Stimulated activated CD8-positive, alpha-beta memory T cell treated with anti-CD3 and anti-CD28 coated beads, Interleukin-4, amount 100 ng/mL, for 24 hours (primary cell): ENCODE measurements at places on chromosomes 11 and 22.

DNA sequence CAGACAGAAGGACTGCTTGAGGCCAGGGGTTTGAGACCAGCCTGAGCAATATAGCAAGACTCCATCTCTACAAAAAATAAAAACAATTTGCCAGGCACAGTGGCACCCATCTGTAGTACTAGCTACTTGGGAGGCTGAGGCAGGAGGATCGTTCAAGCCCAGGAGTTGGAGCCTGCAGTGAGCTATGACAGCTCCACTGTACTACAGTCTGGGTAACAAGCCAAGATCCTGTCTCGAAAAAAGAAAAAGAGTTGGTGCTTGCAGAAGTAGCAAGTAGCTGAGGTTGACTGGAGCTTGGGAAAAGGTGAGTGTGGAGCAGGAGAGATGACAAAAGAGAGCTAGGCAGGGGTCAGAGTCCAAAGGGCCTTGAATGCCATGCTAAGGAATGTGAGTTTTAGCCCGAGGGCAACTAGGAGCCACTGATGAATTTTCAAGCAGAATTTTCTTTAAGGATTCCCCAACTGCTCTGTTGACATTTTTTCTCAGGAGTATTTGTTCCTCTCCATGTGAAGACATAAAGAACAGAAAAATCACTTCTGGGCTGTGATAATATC lies 3.1 kb downstream of the AP1B1 start:
- no peak for DNase-seq

- no peak for DNase-seq
Observed at GRCh38 chr22:36901411-36902142, 11.9 kb upstream of the CSF2RB start.

- DNase-seq: no peak
Observed at GRCh38 chr11:83554876-83555275, 268.7 kb upstream of the CCDC90B start.

DNA sequence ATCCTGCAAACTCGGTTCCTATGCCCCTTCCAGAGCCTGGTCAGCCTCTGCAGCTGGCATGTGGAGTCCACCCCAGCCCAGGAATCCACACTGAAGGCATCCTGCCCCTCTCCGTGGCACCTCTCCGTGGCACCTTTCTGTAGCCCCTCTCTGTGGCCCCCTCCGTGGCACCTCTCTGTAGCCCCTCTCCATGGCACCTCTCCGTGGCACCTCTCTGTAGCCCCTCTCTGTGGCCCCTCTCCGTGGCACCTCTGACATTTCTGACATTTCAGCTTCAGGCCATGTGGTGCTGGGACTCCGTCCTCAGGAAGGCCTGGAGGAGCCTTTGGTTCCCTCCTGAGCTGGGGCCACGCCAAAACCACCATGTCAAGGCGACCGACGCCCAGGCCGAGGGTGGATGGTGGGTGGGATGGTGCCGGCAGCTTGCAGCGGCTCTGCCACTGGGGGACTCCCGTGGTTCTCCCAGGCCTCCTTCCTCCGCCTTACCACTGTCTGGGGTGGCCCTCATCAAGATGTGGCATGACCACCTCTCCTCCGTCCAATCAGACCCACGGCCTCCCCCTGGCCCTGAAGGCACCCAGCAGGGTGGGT lies 1518.5 kb downstream of the BRD1 start:
- no peak for DNase-seq

GRCh38 chr11:74504100-74504691 lies 10.7 kb upstream of the LIPT2 start:
- DNase-seq: no peak

- no peak for DNase-seq
Observed at GRCh38 chr22:46417769-46418168, 82.3 kb downstream of the TRMU start.

- no peak for DNase-seq
Observed at GRCh38 chr11:77104727-77105126, 2.1 kb downstream of the OMP start.

DNA sequence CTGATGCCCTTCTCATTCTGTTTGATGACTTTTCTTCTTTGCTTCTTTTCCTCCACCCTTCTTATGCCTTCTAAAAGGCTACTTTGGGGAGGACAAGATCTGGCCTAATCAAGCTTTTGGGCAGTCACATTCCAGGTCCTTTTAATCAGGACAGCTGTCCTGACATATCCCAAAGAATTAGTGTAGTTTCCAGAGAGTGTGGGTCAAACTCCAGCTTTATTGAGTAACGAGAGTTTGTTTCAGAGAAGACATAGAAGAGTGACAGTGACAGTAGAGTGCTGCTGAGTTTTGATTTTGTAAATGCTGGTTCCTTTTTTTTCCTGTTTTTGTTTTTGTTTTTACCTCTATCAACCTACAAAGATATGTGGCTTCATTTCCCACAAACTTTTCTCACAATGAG lies 158.4 kb upstream of the SESN3 start:
- no peak for DNase-seq

GRCh38 chr11:87259736-87260135 lies 222.0 kb downstream of the TMEM135 start:
- no peak for DNase-seq

DNA sequence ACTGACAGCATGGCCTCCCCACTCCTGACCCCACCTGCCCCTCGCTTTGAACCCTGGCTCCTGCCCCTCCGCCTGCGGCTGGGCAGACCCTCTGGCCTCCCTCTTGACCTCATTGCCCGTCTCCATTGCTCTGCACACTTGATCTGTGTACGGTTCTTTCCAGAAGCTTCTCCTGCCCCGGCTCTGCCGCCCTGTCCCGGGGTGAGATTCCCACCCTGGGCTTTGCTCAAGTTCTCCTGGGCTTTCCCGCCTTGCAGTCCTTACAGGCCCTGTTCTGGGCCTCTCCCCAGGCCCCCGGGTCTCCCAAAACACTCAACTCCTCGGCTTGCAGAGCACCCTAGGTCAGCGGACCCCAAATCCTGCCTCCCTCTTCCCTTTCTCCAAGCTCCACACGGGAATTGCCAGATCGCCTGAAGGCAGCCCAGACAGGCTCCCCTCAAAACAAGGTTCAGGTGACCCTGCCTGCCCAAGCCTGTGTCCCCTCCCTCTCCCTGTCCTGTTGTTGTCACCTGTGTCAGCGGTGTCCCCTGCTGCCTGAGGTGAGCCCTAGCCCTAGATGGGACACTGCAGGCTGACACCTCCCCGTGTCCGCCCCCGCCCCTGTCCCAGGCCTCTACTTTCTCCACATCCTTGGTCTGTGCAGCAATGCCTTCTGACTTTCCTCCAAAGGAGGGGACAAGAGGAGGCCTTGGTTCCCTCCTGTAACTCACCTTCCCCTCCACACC lies 1.5 kb downstream of the GAL start:
- no peak for DNase-seq

- DNase-seq: no peak
Observed at GRCh38 chr22:32649515-32650200, 151.8 kb upstream of the TIMP3 start.
